ENCODE measurements at places on chromosomes 2 and 18.

DNA sequence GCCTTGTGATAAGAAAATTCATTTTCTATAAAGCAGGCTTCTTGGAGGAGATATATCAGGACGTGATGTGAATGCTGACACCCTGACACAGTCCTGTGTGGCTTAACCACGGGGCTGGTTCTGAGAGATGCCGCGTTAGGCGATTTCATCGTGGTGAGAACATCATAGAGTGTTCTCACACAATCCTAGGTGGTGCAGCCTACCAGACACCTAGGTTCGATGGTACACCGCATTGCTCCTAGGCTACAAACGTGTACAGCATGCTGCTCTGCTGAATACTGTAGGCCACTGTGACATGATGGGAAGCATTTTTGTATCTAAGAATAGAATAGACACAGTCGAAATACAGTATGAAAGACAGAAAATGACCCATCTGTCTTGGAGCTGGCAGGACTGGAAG, 82.5 kb downstream of the TNFRSF11A start:
- no peak for DNase-seq

- no peak for DNase-seq
These were observed at the start of gene KCNIP3 for GRCh38 chr2:95296880-95297487. Gene KCNIP3, plus strand, starts transcription at chr2:95297347. Its CDS starts 92 bp downstream, at chr2:95297439.

DNA sequence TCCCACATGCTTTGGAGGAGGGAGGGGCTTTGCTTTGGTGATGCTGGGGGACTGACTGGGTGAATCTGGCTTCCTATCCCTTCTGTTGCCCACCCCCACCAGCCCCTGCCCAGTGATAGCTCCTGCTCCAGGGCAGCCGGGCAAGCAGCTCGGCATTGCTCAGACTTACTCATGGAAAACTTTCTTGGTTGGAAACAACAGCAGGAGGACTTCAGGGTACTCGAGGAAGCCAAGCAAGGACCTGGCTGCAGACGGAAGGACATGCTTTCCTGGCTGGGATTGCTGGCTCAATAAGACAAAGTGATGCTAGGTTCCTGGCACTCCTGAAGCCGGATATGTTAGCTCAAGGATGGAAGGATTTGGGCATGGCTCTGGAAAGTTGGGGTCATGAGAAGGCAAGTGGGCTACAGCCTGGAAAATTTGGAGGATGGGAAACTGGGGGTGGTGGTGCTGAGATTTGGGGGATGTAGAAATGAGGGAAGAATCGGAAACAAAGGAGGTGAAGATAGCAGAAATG, 3.1 kb downstream of the SPEG start:
- no peak for DNase-seq

DNA sequence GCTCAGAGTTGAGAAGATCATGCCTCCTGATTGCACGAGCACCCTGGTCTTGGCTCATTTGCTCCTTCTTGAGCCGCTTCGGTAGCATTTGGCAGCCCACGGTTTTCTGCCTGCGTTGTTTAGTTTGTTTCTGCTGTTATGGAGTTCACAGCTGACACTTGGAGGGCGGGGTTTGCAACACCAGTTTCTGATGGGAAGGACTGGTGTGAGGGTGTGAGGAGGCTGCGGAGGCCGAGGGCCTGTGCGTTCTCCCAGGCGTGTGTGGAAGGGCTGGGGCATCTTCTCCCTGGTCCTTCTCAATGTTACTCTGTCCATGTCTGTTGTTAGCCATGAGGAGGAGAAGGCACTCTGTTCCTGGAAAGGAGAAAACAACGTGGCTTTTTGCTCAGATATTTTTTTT, 22.9 kb downstream of the NFATC1 start:
- no peak for DNase-seq

DNA sequence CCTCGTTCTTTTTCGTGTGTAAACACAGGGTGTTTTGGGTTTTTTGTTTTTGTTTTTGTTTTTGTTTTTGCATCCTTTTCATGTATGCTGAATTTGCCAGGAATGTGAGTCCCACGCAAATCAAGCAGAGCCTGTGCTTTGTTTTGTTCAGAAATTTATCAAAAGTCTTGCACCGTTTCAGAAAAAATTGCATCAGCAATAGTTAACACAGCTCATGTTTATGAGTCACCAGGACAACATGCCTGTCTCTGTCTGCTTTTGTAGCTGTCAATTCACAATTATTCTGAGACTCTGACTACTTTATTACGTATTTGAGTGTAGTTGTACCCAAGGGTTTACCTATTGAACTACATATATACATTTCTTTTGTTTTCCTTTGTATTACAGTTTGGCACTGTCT, 38.3 kb downstream of the MRPL44 start:
- DNase-seq, result no peak

DNA sequence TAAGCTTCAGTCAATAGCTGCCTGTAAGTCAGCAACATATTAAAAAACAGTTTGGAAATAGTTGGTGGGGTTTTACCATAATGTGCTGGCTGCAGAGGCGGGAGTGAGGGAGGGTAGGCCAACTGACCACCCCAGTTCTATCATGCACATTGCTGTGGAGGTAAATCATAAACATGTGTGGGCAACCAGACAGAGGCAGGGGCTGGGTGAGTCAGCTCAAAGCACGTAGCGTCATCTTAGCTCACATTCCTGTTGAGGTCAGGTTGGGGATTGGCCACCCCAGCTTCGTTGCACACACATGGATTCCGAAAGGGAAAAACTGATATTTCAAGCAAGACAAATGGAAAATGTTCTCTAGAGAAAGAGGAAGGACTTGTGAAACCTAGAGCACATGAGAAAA, 19.5 kb downstream of the GPR45 start:
- no peak for DNase-seq

DNA sequence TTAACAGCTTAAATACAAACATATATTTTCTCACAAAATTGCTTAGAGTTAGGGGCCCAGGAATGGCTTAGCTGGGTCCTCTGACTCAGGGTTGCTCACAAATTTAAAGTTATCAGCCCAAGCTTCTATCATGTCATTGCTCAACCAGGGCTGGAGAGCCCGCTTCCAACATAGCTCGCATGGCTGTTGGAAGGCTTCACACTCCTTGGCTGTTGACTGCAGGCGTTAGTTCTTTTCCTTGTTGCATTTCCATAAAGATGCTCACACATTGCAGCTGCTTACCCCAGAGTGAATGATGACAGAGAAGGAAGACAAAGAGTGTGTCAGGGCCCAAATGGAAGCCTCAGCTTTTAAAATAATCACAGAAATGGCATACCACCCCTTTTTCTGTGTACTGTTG, 62.9 kb upstream of the TFPI start:
- DNase-seq, result no peak

DNA sequence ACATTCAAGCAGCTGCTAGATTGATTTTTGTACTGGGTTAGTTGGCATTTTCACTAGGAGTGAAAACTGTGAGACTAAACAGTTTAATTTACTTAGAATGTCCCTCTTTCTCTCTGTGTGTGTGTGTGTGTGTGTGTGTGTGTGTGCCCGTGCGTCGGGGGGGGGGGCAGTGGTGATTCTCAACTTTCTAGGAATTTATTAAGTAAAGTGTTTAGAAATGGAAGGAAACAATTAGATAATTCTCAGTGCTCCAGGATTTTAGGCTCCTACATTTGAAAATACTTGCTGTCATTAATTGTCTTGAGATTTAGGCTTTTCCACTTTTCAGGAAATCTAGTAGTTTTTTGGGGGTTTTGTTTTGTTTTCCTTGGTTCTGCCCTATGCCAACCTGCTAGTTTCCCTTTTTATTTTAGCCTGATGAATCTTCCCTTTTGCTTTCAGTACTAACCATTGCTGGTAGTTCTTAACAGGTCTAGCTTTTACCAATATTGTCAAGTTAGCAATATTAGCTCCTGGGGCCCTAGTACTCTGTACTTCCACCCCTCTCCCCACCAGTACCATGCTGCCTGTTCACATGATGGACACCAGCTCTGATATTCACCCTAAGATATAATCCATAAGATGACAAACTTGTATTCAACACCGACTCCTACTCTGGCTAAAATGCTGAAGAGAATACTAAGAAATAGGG, 4.9 kb downstream of the EPAS1 start:
- no peak for DNase-seq

GRCh38 chr2:237180187-237180586, 94.5 kb downstream of the COPS8 start:
- DNase-seq, result no peak

DNA sequence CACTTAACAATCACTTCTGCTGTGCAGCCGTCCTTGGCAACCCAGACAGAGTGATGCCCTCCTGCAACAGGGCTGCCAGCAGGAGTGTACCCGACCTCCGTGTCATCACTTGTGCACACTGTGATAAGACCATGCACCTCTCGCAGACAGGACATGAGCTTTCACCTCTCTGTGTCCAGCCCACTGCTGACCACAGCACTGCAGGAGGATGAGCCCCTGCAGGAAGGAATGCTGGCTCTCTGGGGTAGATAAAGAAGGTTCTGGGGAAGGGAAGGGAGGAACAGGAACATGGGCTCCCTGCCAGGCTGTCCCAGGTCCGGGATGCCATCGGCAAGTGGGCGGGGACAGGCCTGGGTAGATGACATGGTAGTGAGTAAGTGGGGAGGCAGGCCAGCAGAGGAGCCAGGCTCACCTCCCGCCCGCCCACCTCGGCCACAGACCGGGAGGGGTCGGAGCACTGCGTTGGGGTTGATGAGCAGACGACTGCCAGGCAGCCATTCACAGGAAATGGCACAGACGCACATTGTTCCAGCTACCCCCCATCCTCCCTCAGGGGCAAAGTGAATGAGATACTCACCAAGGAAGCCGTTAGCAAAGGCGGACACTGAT, 18.6 kb upstream of the COL6A3 start:
- no peak for DNase-seq

DNA sequence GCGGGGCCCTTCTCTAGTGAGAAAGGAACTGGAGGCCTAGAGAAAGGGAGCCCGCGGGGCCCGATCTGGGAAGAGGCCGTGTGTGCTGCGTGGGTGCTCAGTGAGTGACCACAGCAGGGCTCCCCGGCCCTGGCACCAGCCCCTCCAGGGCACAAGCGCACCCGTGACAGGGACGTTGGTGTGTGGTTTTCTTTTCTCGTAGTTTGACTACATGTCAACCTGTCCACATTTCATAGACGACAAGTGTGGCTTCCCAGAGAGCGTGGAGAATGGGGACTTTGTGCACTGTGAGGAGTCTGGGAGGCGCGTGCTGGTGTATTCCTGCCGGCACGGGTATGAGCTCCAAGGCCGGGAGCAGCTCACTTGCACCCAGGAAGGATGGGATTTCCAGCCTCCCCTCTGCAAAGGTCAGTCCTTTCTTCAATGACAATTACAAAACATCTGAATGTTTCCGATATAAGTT, 83.1 kb downstream of the TPO start:
- DNase-seq, result no peak

DNA sequence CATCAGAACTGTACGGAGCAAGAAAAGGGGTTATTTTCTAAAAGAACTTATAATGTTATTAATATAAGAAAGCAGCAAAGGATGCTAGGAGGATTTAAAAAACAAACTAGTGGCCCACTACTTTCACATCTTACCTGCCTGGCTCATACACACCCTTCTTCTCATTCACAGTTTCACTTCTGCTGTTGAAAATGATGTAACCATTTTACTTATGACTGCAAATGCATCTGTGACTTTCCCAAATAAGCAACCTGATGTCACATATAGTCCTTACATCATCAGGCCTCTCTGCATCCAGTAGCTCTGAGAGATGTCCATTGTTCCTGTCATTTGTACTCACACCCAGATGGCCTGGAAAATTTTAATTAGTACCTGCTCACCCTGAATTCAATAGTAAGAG, 101.8 kb upstream of the MYO3B start:
- no peak for DNase-seq

DNA sequence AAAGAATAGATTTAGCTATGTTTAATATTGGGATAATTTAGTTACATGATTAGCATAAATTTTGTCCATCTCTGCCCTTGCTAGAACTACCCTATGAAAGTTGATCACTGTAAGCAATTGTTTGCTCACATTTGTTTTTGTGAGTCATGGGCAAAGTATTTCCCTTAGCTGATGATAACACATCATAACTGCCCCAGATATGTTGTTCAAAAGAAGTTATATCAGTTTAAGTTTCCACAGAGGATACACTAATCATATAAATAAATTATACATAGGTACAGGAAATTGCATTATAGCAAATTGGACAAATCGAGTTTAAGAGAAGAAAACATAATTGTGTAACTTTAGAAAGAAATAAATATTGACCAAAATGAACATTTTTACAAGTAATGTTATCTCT, 223.2 kb upstream of the PIK3C3 start:
- DNase-seq, result no peak

DNA sequence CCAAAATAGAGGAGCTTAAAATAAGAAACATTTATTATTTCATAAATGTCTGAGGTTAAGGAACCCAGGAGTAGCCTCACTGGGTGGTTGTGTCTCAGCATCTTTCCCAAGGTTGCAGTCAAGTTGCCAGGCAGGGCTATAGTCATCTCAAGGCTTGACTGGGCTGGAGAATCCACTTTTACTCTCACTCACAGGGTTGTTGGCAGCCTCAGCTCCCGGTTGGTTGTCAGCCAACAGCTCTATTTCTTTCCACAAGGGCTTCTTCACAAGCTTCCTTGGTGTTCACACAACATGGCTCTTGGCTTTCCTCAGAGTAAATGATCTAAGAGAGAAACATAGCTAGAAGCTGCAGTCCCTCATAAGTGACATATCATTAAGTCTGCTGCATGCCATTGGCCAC, 55.6 kb upstream of the TEX51 start:
- no peak for DNase-seq

DNA sequence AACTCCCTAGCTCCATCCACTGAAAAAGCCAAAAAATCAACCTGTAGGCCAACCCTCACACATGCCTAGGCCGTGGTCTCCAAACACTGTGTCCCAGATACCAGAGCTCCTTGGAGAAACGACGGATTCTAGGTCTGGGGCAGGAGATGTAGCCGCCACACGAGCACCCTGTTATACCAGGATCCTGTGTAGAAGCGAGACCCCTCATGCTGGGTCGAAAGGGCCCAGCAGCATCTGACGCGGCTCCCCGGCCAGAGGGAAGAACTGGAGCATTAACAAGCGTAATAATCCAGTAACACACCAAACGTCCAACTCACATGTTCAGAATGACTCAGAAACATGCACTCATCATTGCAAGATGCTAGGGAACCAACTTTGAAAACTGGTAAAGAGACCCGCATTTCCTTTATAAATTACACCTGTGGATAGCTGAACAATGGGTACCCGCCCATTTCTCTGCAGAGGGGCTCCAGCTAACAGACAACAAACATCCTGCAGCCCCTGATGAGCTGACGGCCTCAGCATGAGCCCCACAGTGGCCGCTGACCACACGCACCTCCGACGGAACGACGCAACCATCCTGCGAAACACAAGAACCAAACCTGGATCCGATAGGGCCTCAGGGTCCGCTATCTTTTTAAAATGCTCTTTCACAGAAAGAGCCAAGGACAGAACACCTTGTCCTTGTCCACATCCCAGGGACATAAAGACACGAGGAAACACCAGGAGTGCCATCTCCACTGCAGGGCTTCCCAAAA, 14.2 kb downstream of the SLC66A2 start:
- no peak for DNase-seq

- no peak for DNase-seq
These were observed 259.0 kb downstream of the LOXHD1 start for GRCh38 chr18:46398005-46398404.
